H9 (cell line): ENCODE measurements at places on chromosomes 7 and 10.

DNA sequence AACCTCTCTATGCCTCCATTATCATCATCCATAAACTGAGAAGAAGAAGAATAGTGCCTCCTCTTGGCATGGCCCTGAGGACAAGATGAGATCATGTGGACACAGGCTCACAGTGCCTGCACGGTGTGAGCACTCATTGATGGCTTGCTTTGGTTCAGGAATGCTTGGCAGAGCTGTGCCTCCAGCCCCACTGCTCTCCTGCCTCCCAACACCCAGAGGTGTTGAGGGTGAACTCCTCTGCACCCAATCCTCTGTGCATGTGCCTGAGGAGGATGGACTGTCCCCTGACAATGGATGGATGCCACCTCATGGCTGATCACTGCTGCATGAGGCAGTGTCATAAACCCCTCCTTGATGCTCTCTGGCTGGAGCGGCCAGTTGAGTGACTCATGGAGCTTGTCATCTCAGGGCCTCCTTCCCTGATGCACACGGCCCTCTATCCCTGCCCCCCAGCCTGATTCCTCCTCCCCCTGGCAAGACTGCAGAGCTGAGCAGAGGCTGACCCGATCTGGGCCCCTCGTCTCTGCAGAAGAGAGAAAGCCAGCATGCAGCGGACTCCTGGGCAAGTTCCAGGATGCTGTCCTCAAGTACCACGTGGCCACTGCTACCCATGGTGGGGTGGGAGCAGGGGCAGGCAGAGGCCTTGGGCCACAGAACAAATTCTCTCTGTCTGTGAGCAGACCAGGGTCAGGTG is 136.3 kb downstream of the KCNMA1 start:
- no peaks in the 10 kb centered on the region for H3K4me1 ChIP-seq
- H3K27me3 ChIP-seq, result no peaks in the 10 kb centered on the region
- H3K36me3 ChIP-seq, result no peaks in the 10 kb centered on the region
- DNase-seq, result no peak
- no peak overlapping the region for H3K27ac ChIP-seq

GRCh38 chr7:41579961-41580935 is 122.6 kb downstream of the INHBA start:
- no peaks in the 10 kb centered on the region for H3K36me3 ChIP-seq
- H3K4me3 ChIP-seq, result no peak overlapping the region
- no peaks in the 10 kb centered on the region for H3K4me1 ChIP-seq
- H3K27me3 ChIP-seq, result no peaks in the 10 kb centered on the region

- no peak overlapping the region for H3K4me3 ChIP-seq
- H3K27ac ChIP-seq, result no peak overlapping the region
- H3K36me3 ChIP-seq, result peaks cover 11% of the 10 kb centered on the region
- DNase-seq, result no peak
- H3K27me3 ChIP-seq, result no peaks in the 10 kb centered on the region
Observed at GRCh38 chr10:5490698-5491464, 8.5 kb downstream of the CALML5 start.

DNA sequence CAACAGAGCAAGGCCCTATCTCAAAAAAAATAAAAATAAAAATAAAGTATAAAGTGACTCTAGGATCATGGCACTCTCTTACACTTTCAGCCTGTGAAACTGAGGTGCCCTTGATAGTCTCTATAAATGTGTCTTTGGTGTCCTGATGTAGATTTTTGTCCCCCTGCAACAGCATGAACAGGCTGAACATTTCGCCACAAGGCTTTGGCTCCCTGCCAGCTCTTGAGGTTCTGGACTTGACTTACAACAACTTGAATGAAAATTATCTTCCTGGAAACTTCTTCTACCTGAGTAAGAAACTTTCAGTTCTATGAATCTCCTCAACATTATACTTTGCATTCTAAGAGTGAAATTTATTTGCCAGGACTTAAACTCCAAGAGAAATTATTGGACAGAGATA is 48.1 kb upstream of the BMS1 start:
- no peaks in the 10 kb centered on the region for H3K4me1 ChIP-seq
- H3K27ac ChIP-seq, result no peak overlapping the region
- DNase-seq, result no peak
- no peak overlapping the region for H3K4me3 ChIP-seq
- H3K27me3 ChIP-seq, result no peaks in the 10 kb centered on the region

GRCh38 chr7:23473844-23474093 is 3.5 kb upstream of the IGF2BP3 start:
- H3K4me1 ChIP-seq, result no peaks in the 10 kb centered on the region; the same call in 1 of the 2 replicates
- peak overlapping the region; percentile 5 for H3K27ac ChIP-seq
- H3K27me3 ChIP-seq, result no peaks in the 10 kb centered on the region
- H3K4me3 ChIP-seq, result peak overlapping the region; percentile 91
- 0 out of 2 replicates have a peak, but pooled peaks cover 2% of the 10 kb centered on the region for H3K36me3 ChIP-seq

DNA sequence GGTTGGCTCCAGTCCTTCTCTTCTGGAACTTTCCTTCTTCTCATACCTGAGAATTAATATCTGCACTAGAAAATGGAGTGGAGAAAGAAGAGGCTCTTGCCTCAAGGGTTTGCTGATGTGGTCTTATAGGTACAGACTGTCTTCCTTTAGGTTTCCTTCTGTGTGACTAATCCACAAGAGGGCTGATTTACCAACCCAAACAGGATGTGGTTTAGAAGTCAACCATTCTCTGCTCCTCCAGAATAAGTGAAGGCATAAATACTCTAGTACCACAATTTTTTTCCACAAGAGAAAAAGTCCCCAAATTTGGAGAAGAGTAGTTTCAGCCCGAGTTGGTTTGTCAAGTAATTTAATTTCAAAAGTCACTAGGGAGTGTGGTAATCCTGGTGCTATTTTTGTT is 85.8 kb downstream of the NRP1 start:
- no peaks in the 10 kb centered on the region for H3K4me1 ChIP-seq
- DNase-seq, result no peak
- H3K4me3 ChIP-seq, result no peak overlapping the region
- H3K27me3 ChIP-seq, result no peaks in the 10 kb centered on the region
- H3K36me3 ChIP-seq, result no peaks in the 10 kb centered on the region; the same call in 2 of the 3 replicates

GRCh38 chr10:33192190-33192589 is 142.3 kb downstream of the NRP1 start:
- H3K4me1 ChIP-seq, result peaks cover 10% of the 10 kb centered on the region; the same call in 1 of the 2 replicates
- no peaks in the 10 kb centered on the region for H3K27me3 ChIP-seq
- H3K36me3 ChIP-seq, result no peaks in the 10 kb centered on the region
- H3K27ac ChIP-seq, result no peak overlapping the region
- DNase-seq, result no peak

DNA sequence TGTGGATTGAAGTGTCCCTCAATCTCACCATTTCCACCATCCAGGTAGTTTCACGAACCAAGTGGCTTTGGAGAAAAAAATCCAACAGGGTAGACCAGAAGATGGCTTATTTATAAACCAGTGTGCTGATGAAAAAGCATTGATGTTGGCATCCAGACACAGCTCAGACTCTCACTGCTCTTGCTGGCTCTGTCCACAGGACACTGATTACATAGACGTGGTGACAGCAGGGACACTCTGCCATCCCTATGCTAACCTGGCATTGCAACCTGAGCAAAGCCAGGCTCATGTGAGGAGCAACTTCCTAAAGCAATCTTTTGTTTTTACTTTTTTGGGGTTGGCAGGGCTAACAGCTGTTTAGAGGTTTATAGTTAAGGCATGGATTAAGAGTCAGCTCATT is 130.6 kb upstream of the SVIL start:
- no peaks in the 10 kb centered on the region for H3K36me3 ChIP-seq
- H3K4me3 ChIP-seq, result no peak overlapping the region
- no peak for DNase-seq
- H3K27ac ChIP-seq, result no peak overlapping the region

DNA sequence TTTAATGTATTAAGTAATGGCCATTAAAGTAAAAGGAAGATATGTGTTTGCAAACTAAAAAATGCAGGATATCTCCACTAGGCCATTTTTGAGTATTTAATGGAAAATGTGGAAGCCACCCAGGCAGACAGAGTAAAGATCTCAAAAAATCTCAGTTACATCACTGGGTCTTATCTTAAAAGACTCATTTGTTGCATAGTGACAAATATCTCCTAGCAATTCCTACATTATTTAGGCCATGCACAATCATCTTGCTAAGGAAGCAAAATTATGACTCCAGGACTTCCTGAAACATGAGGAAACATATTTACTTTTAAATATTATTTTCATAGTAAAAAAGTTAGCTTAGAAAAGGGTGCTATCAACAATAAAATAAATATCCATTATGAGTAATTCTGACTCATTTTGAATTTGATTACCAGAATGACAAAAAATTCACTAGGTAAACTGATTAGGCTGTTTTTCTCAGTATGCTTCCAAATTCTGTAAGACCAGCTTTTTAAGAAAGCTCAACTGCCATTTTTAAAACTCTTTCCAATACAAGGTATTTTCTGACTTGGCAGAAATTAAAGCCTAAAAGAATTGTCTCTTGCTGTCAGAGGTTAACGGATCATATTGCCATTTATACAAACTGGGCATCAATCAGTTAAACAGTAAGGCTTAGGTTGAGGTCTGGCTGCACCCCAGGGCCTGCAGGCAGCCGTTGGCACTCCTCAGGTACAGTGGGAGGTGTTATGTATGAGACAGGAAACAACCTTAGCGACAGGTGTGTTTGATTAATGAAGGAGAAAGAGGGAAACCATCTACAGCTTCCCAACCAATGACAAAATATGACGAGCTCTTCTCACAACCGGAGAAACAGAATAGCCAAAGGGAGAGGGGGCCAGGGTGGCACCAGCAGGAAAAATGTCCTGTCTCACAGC is 31.8 kb downstream of the PCLO start:
- no peak for DNase-seq
- no peak overlapping the region for H3K4me3 ChIP-seq
- no peak overlapping the region for H3K27ac ChIP-seq
- no peaks in the 10 kb centered on the region for H3K27me3 ChIP-seq

- H3K4me1 ChIP-seq, result no peaks in the 10 kb centered on the region
- DNase-seq, result no peak
- no peaks in the 10 kb centered on the region for H3K27me3 ChIP-seq
- H3K36me3 ChIP-seq, result no peaks in the 10 kb centered on the region
Observed at GRCh38 chr7:10101351-10101750, 872.3 kb upstream of the PHF14 start.

GRCh38 chr7:13016592-13017332 is 329.3 kb downstream of the ARL4A start:
- DNase-seq, result no peak
- no peak overlapping the region for H3K27ac ChIP-seq
- no peak overlapping the region for H3K4me3 ChIP-seq
- H3K4me1 ChIP-seq, result no peaks in the 10 kb centered on the region; the same call in 1 of the 2 replicates
- H3K27me3 ChIP-seq, result no peaks in the 10 kb centered on the region

- no peak overlapping the region for H3K27ac ChIP-seq
- peak; percentile 74 for DNase-seq
- H3K36me3 ChIP-seq, result no peaks in the 10 kb centered on the region
- peaks cover 43% of the 10 kb centered on the region; the same call in 1 of the 2 replicates for H3K27me3 ChIP-seq
Observed at GRCh38 chr7:1664711-1665548, 5.1 kb upstream of the ELFN1 start.

DNA sequence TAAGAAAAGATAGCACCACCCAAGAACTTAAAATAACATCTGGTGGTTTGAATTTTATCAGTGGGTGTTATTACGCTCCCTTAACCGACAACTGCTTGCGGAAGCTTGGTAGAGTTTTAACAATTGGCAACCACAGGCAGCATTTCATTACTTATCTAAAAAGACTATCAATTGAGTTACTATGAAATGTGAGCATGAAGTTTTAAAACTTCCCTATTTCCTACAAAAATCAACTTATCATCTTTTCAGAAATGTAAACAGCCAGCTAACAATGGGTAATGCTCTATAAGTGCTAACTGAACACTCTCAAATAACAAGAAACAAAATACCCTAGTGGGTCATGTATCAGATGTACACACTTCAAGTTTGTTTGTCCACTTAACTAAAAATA is 68.8 kb downstream of the OSBPL3 start:
- H3K4me3 ChIP-seq, result no peak overlapping the region
- no peak for DNase-seq
- H3K27me3 ChIP-seq, result no peaks in the 10 kb centered on the region
- 0 out of 2 replicates have a peak, but pooled peaks cover 3% of the 10 kb centered on the region for H3K4me1 ChIP-seq
- no peak overlapping the region for H3K27ac ChIP-seq

GRCh38 chr10:44864051-44864450 is 47.1 kb upstream of the TMEM72 start:
- H3K4me1 ChIP-seq, result no peaks in the 10 kb centered on the region; the same call in 1 of the 2 replicates
- H3K27ac ChIP-seq, result no peak overlapping the region
- H3K36me3 ChIP-seq, result no peaks in the 10 kb centered on the region; the same call in 1 of the 3 replicates
- peak; percentile 80 for DNase-seq
- H3K4me3 ChIP-seq, result peak overlapping the region; percentile 83
- H3K27me3 ChIP-seq, result peaks cover 14% of the 10 kb centered on the region; the same call in 1 of the 2 replicates

DNA sequence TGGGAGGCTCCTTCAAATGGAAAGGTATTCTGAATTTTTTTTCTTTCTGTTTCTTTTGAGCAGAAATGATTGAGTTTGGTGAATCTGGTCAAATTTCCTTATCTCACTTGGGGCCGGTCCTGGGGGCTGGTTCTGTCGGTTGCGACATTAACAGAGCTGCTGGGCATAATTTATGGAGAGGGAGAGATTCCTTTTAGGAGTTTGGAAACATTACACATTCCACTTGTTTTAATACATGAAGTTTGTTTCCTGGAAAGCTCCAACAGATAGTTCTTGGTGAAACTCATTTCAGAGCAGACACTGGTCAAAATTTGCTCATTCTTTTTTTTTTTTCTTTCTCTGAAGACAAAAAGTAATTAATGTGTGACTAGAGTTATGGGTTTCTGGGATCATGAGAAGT is 129.9 kb downstream of the ABCA13 start:
- no peak overlapping the region for H3K27ac ChIP-seq
- peaks cover 7% of the 10 kb centered on the region for H3K4me1 ChIP-seq
- H3K4me3 ChIP-seq, result no peak overlapping the region

DNA sequence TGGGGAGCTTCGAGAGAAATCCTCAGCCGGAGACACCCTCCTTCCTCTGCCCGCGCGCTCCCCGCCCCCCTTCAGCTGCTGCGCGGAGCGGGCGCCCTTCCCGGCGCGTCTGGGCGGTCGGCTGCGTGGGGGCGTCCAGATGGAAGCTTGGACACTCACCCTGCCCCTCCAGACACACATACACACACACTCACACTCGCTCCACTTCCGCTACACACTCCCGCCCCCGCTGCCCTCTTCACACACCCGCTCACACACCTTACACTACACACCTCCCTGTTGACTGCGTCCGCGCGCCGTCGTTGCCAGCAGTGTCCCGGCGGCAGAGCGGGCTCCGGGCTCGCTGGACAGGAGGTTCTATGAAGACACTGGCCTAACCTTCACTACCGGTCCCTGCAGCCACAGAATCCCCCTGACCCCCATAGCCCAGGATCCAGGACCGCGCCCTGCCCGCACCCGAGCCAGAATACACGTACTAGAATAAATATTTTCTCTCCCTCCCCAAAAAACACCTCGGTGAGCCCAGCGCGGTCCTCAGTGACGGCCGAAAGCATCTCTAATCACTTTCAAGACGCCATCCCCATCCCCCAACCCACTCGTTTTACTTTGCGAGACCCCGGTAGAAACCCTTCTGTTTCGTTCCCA is 1.1 kb upstream of the EGR2 start:
- no peak overlapping the region for H3K27ac ChIP-seq
- no peaks in the 10 kb centered on the region for H3K4me1 ChIP-seq
- peak; percentile 41 for DNase-seq
- peak overlapping the region; percentile 93 for H3K4me3 ChIP-seq

- no peak for DNase-seq
- H3K27me3 ChIP-seq, result no peaks in the 10 kb centered on the region
- no peak overlapping the region for H3K27ac ChIP-seq
- H3K4me1 ChIP-seq, result no peaks in the 10 kb centered on the region
- H3K36me3 ChIP-seq, result no peaks in the 10 kb centered on the region
- no peak overlapping the region for H3K4me3 ChIP-seq
Observed at GRCh38 chr10:91191584-91191919, 28.9 kb upstream of the PCGF5 start.

- no peaks in the 10 kb centered on the region for H3K27me3 ChIP-seq
- H3K36me3 ChIP-seq, result no peaks in the 10 kb centered on the region
- no peak for DNase-seq
- no peak overlapping the region for H3K4me3 ChIP-seq
Observed at GRCh38 chr10:12377658-12378290, 28.4 kb downstream of the CAMK1D start.
